Stimulated activated CD4-positive, alpha-beta T cell treated with anti-CD3 and anti-CD28 coated beads, Interleukin-2, amount 100 ng/mL, for 4 hours (primary cell): ENCODE measurements at places on chromosomes 3 and 15.

- DNase-seq = no peak
These were observed at the start of gene MASP1 for GRCh38 chr3:187291512-187292132. TSS of gene MASP1 (minus strand) at chr3:187291737. CDS start at chr3:187291632, 105 bp downstream.

DNA sequence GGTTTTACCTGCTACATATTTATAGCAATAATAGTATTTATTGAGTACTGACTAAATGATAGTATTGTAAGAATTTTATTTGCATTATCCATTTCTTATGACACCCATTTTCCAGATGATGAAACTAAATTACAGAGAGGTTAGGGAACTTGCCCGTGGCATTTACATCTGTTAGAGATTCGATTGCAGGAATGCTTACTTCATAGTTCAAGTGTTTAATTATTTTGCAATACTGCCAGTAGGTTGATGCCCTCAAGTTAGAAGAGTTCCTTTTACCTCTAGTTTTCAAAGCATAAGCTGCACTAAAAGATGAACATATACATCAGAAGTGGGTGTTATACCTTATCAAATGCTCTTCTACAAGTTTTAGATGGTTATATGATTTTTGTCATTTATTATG lies 362.8 kb upstream of the RGMA start:
- DNase-seq = no peak

DNA sequence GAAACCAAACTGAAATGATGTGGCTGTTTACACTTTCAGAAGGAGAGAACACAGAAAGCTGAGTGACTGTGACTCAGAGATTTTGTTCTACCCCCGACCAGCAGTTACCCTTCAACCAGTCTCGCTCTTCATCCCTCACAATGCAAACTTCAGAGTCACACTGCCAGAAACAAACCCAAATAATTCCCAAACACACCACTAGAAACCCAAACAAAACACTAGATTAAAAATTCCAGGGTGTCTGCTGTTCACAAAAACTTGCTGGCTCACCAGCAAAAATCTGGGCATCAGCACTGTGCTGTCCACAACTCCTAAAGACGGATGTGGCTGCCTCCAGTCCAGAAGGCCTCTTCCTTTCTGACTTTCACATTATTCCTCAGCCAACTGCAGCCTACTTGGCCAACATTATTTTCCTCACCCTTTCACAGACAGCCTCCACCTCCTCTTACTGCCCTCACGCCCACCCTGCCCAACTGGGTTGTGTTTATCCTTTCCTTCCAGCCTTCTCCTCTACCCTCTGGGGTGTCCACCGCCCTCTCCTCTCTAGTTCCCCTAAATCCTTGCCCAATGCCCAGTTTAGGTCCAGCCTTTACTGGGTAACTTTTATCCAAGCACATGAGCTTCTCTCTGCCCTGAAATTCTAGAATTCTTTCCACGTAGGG lies 71.4 kb downstream of the MECOM start:
- DNase-seq = no peak

- no peak for DNase-seq
These were observed 682.5 kb downstream of the NR2F2 start for GRCh38 chr15:97012986-97013385.

DNA sequence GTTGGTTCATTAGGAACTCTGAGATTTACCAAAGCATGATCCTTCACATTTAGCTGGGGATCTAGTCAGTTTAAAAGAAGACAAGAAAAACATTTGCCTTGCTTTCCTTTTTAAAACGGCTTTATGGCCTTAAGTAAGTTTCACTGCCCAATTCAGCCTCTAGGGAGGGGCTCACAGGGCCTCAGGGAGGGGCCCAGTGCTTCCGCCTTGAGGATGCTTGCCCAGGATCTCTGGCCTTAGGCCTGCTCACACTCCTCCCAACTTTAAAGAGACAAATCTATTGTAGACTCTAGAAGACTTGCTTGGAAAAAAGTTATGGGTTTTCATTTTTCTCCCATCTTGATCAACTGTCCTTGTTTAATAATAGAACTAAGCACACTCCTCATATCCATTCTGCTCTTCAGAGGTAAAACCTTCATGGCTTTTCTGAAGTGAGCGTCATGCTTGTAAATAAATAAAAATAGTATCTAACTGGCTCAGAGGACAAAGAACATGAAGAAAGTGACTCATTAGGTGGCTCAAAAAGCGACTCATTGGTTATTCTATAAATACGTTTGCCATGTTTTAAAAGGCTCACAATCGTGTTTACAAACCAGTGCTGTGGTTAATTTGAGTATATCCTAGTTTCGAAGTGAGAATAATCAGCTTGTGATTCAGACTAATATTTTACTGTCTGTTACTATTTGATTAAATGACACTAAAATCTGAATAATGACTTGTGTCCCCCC lies 13.7 kb downstream of the PDHB start:
- DNase-seq = no peak

GRCh38 chr3:165339753-165340152 lies 143.6 kb upstream of the SLITRK3 start:
- no peak for DNase-seq

DNA sequence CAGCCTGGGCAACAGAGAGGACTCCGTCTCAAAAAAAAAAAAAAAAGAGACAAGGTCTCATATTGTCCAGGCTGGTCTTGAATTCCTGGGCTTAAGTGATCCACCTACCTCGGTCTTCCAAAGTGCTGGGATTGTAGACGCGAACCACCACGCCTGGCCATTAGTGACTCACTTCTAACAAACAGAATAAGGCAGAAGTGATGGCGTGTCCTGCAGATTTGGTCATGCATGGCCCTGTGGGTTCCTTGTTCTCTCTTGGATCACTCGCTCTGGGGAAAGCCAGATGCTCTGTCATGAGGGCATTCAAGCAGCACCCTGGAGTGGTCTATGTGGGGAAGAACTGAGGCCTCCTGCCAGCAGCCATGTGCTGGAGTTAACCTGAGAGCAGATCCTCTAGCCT lies 27.4 kb upstream of the TJP1 start:
- no peak for DNase-seq
